ENCODE measurements at places on chromosomes 2 and 18.
A peak's percentile ranks its signal among the peaks of the same experiment; 100 is the strongest.

GRCh38 chr2:128637481-128638155 is 318.9 kb upstream of the HS6ST1 start:
- ATAC-seq, result no peak

DNA sequence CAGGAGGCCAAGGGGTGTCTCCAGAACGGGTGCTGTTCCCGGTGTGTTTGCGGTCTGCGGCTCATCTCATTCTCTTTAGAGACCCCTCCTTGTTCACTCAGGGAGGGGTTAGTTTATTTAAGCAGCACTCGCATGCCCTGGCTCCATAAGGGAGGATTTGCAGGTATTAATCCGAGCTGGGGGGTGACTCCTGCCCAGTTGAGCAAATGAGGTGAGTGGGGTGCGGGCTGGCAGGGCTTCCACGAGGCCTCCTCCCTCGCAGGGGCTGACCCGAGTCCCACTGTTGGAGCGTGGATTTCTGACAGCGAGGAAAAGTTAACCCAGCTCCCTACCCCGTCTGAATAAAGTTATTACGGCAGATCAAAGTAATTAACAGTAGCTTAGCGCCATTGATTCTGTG is 371.8 kb upstream of the SALL3 start:
- no peak for ATAC-seq

GRCh38 chr2:225471482-225471881 is 72.0 kb downstream of the NYAP2 start:
- ATAC-seq, result no peak

DNA sequence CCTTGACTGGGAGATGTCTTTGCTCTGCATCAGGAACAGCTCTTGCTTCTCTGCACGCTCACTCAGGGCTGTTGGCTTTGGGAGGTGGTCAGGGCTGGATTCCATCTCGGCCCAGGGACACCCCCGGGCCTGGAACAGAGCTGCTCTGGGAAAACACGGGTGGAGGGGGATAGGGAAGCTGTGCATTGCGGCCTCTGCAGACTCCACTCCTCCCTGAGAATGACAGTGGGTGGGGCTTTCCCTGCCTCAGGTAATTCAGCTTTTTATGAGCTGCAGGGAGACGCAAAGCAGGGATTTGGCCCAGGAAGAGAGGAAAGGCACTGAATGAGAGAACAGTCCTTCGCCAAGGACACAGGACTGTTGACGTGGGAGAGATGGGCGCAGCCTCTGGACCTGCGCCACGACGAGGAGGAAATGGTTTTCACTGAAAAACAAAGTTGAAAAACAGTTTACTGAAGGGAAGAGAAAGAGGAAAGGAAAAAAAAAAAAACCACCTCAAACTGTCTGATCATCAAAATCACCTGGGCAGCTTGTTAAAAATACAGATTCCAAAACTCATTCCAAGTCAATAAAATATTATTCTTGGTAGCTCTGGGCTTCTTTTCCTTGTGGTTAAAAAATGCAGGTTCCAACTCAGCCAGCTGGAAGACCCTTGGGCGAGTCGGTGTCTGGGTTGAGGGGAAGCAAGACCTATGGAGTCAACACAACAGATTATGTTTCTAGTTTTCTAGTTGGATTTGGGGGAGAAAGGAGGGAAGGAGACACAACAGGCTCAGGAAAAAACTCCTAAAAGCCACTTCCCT is 194.0 kb downstream of the ZFP36L2 start:
- ATAC-seq, result no peak

GRCh38 chr2:237171881-237172280 is 86.2 kb downstream of the COPS8 start:
- no peak for ATAC-seq

DNA sequence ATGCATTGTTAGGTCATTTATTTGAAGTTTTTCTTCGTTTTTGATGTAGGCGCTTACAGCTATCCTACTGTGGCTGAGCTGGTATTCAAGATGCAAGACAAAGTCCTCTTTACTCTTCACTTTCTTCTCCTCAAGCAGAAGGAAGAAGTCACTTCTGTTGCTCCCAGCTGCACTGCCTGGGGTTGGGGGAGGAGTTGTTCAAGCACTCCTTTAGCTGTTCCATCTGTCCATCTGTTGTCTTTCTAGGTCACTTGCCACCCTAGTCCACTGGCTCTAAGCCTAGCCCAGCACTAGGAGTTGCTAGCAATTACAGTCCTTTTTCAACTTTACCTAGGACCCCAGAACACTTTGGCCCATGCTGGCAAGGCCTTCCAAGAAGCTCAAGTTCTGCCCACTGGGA is 200.6 kb upstream of the RBMS1 start:
- ATAC-seq, result no peak

GRCh38 chr2:1406434-1406833 is 6.8 kb upstream of the TPO start:
- no peak for ATAC-seq

DNA sequence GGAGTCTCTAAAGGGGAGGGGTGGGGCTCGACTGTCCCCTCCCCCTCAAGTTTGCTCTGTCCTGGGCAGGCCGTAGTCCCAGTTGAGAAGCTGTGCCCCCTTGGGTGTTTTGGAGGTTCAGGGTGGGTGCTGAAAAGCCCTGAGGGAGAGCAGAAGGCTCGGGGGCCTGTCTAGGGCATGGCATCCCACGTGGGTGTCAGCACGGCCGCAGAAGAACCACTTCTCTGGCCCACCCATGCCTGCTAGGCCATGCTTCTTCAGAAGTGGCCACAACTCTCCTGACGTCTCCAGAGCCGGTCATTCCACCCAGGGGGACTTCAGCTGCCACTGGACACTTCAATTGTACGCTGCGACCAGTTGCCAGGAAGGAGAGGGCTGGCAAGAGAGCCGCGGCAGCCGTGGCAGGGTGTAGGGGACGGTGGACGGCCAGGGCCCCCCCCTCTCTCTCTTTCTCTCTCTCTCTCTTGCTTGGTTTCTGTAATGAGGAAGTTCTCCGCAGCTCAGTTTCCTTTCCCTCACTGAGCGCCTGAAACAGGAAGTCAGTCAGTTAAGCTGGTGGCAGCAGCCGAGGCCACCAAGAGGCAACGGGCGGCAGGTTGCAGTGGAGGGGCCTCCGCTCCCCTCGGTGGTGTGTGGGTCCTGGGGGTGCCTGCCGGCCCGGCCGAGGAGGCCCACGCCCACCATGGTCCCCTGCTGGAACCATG is at the start of gene INPP5D:
Gene INPP5D (plus strand): TSS at position 546 of the 704 bp plus-strand sequence. CDS start 137 bp downstream, at position 683.
- ATAC-seq, result peak; percentile 61

DNA sequence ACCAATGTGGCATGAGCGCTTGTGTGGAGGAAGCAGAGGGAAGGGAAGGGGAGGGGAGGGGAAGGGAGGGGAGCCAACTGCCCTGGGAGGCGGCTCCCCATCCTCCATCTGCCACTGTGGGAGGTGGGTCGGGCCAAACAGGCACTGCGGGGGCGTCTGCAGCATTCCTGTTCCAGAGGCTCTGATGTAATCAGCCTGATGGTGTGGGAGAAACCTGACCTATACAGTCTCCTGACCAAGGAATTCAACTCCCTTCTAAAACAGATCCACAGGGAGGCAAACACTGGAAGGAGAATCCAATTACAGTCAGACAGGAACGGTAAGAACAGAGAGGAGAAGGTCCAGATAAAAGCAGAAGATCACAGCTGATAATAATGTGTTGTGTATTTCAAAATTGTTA is 88.8 kb downstream of the CD8B2 start:
- ATAC-seq, result no peak

DNA sequence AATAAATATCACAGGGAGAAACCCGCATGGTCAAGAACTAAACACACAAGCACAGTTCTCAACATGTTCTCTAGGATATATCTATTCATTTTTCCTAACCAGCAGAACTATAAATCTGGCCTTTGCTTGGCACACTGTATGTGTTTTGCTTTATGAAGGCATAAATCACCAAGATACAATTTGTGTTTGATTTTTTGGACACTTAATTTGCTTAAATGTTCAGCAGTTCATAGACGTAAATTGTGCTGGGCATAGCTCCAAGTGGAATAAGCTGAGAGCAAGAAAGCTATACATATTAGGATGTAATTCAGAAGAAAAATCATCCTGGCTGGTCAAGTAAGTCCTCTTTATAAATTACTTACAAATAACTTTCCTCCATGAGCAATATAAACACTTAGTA is 341.5 kb upstream of the ATP5MC3 start:
- no peak for ATAC-seq

GRCh38 chr2:207660994-207661393 is 35.8 kb upstream of the METTL21A start:
- ATAC-seq, result no peak

- no peak for ATAC-seq
Observed at GRCh38 chr2:2039826-2040225, 291.2 kb downstream of the MYT1L start.

DNA sequence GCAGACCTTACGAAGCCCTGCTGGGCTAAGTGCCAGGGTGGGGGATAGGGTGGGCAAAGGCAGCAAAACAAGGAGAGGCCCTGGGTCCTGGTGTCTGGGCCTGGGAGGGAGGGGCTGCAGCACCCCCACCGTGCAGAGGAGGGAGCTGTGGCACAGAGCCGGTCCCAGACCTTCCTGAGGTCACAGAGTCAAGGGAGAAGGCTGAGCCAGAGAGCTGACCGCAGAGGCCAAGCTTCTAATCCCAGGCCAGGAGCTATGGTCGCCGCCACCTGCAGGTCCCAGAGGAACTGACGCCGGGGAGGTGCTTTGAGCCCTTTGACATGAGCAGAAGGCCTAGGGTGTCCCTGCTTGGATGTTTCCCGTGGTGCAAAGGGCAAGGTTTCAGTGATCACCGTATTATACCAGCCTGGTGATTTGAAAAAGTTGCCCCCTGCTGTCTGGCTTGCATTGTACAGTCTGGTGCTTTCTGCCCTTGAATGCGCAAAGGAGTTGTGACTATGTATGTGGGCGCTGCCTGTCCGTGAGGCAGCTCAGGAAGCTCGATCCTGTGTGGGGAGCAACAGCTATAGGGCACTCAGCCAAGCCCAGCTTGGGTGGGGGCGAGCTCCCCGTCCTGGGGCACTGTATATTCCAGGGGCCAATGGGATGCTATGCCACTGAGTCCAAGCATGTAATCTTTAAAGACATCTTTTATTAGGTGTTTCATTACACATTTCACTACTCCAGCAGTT is 44.3 kb downstream of the EDAR start:
- no peak for ATAC-seq

DNA sequence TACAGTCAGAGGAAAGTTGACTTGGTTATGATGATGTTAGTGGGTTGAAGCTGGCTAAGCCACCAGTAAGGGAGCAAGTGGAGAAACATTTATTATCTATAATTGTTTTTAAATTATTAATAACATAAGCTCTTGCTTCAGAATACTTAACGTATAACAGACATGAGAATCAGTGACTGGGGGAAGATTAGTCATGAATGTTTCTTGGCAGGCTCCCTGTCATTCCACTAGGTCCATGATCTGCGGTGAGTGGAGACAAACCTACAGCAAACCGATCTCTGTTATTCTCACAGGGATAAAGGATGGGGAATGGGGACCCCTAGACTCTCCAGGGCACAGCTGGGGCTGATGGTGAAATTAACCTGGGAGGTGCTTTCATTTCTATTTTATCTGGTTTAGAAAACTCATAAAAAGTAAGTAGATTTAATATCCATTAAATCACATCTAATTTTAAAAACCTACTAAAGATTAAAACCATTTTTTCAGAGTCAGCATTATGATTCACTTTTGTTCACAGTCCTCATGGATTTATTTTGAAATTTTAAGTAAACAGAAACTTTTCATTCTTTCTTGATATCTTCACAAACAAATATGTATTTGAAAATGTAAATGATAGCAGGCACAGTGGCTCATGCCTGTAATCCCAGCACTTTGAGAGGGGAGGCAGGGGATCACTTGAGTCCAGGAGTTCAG is 420.3 kb downstream of the PTPRM start:
- ATAC-seq, result no peak

DNA sequence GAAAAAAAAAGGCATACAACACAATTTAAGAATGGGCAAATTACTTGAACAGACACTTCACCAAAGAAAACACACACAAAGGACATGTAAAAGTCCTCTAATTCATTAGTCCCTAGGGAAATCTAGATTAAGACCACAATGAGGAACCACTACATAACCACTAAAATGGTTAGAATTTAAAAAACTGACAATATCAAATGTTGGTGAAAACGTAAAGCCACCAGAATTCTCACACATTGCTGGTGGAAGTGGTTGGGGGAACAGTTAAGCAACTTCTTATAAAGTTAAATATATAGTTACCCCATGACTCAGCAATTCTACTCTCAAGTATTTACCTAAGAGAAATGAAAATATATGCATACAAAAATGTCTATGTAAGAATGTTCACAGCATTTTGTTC is 11.8 kb downstream of the RTN4 start:
- no peak for ATAC-seq

DNA sequence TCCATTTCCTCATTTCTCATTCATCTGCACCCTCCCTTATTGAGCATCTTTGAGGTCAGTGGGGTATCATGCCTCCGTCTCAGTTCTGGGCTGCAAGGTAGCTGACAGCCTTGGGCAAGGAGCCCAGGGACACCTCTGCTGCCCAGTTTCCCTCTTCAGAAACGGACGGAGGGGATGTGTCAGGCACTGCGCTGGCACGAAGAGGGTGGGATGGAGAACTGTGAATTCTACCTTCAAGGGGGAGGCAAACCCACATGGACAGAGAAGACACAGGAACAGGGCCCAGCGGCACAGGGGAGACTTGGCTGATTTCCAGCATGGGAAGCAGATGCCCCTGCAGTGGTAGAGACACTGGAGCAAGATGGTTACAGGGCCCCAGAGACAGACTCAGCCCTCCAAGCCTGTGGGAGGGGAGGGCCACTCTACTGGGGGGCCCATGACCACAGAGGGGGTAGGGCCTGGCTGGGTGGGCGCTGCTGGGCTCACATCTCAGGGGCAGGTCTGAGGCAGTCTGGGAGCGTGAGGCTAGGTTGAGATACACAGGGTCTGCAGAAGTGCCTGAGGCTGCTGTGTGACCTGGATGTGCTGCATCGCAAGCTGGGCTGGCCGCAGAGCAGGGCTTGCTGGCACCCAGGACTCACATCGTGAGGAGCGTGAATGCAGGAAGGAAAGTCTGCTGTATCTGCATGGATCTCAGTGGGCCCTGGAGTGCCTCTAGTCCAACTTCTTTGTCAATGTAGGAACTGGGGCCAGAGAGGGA is 92.3 kb downstream of the HS1BP3 start:
- peak; percentile 24 for ATAC-seq

DNA sequence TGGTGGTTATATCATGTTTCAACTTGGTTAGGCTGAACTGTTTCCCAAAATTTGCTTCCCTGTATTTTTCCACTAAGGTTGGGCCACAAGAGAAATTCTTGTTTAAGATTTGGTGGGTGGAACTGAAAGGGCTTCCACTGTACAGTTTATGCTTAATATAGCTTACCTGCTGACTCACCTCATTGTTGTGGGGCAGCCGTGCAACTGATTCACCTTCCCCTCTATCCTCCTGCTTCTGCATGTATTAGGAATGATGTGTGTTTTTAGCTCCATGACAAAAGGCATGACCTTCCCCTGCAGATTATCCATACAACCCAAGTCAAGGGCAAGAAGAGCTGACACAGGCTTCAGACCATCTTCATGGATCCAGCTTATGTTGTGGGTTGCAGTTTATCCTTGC is 98.4 kb upstream of the GULP1 start:
- no peak for ATAC-seq

GRCh38 chr18:59505356-59505755 is 146.3 kb upstream of the LMAN1 start:
- ATAC-seq, result no peak
